Stimulated activated CD8-positive, alpha-beta memory T cell treated with anti-CD3 and anti-CD28 coated beads, Interleukin-2, amount 100 ng/mL, for 1 hour (primary cell): ENCODE measurements at places on chromosomes 3 and 15.

GRCh38 chr15:35867356-35867755 lies 321.4 kb upstream of the DPH6 start:
- no peak for DNase-seq

DNA sequence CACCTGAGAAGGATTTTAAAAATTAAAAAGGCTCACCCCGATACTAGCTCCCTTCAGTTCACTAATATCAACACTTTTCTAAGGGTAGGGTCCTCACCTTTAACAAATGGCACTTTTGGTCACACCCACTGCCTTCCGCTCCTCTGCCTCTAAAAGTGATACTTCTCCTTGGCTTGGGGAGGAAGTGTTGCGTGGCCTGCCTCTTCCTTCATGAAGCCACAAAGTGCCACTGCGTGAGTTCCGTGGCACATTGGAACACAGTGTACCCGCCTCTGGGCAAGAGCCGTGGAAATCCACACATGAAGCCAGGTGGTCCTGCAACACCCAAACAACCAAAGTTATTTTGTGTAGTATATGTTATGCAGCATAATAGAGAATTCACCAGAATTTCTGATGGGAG lies 3.9 kb downstream of the B4GALT4 start:
- no peak for DNase-seq

GRCh38 chr15:98881526-98882520 lies 125.8 kb downstream of the PGPEP1L start:
- DNase-seq: no peak

DNA sequence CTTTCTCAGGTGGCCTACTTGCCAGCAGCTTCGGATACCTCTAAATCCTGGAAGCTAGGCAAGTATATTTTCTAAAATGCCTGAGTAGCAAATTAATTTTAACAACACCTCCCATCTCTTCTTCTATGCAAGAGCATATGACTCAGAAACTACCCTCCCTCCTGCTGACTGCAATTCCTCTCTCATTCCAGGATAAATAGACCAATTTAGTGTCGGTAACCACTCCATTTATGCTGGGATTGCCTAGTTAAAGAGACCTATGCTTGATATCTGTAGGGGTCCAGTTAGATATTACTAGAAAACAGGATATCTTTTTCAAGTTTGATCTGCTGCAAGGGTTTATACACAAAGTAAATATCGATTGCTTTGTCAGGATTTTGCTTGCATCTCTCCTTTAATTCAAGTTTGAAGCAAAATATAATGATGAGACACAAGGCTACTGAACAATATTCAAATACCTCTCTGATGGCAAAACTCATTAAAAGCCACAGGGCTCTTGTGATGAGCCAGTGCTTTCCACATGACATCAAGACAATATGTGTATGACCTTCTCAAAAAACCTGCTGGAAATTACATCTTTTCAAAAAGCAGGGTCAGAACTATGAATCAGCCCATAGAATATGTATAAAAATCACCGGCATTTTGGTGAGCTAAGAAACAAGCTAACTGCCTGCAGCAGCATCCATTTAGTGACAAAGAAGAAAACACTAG lies 491.6 kb upstream of the NECTIN3 start:
- DNase-seq: no peak
